ENCODE measurements at places on chromosomes 6 and 20.

DNA sequence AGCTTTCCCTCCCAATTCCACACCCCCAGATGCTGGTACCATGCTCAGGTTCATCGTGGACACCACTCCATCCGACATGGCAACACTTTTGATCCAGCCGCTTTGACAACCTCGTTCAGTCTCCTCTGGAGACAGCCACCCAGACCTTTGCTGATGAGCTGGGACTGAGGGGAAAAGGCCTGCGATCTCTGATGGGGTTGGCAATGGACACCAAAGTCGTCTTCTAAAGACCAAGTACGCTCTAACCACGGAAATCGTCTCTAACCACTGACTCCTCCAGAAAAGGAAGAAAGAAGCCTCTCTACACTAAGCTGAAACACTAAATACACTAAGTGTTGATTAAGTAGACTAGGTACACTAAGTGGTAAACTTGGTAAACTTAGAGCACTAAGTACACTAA, 26.1 kb upstream of the HLA-E start:
- no peak for DNase-seq

- DNase-seq = no peak
Measured at GRCh38 chr20:22617160-22617559, 32.8 kb upstream of the FOXA2 start.

- DNase-seq = no peak
Measured at GRCh38 chr20:9388160-9388812, 126.1 kb upstream of the LAMP5 start.

- no peak for DNase-seq
Measured at GRCh38 chr6:31007694-31008093, 2.6 kb upstream of the MUC22 start.

DNA sequence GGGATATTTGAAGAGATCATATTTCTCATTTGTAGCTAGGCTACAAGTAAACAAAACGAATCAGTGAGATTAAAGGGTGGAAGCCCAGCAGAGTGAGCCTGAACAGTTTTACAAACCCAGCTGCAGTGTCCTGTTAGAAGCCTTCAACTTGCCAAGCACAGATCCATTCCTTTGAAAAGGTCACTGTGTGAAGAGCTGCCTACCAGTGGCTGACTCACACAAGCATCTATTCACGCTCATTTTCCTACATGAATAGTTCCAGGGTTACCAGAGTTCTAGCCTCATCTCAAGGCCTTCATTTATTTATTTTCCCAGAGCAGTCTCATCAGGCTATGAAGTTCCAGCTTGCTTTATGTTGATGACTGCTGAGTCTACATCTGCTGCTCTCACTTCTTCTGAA, 25.7 kb upstream of the MLIP start:
- DNase-seq = no peak

- DNase-seq = no peak
Measured at GRCh38 chr6:90285611-90286381, 10.8 kb downstream of the BACH2 start.

DNA sequence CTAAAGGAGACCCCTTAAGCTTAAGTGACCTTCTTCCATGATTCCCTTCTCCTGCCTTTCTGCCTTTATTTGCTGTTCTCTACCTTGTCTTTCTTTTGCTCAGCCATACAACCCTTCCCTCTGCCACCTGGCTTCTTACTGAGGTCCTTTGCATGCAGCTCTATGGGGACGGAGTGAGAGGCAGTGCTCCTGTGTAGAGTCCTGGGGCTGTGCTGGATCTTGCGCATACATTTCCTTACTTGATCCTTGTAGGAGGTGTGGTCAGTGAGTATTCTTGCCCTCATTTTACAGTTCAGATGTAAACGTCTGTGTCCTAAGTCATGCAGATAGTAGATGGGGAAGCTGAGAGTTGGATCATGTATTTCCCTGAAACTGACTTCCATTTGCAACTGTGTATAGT, 5.7 kb downstream of the SASH1 start:
- DNase-seq = no peak

- no peak for DNase-seq
Measured at GRCh38 chr6:16391451-16391912, 153.1 kb downstream of the GMPR start.

GRCh38 chr6:1296542-1296941, 15.4 kb upstream of the FOXQ1 start:
- DNase-seq = no peak

GRCh38 chr6:45609141-45609638, 231.5 kb upstream of the SUPT3H start:
- no peak for DNase-seq

DNA sequence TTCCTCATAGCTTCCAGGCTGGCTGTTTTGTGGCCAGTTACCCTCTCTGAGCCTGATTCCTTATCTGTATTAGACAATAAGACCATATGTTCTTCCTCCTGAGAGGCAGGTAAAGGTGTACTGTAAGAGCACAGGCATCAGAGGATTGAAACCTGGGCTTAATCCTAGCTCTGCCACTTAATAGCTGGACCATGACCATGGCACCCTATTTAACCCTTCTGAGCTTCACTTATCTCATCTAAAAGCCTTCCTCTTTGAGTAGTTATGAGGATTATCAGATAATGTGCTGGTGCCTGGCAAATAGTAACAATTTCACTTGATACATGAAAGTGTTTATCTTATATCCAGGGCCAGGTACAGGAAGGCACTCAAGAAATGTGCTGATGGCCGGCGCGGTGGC, 34.9 kb downstream of the BCL2L1 start:
- no peak for DNase-seq

DNA sequence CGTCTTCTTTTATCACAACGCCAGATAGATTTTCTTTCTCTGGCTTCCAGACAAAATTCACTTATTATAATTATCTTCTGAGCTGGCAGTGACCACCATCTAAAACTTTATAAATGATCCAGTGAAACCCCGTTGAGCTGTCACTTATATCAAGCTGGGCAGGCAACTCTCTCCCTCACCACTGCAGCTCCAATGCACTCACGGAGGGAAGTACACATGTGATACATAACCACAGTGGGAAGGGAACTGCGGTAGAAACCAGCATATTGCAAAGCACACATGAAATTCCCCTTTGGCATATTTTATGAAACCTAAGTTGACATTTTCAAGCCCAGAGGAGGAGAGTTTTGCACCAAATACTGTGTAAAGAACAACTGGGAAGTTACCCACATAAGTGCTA, 536.9 kb downstream of the HACE1 start:
- DNase-seq = no peak

DNA sequence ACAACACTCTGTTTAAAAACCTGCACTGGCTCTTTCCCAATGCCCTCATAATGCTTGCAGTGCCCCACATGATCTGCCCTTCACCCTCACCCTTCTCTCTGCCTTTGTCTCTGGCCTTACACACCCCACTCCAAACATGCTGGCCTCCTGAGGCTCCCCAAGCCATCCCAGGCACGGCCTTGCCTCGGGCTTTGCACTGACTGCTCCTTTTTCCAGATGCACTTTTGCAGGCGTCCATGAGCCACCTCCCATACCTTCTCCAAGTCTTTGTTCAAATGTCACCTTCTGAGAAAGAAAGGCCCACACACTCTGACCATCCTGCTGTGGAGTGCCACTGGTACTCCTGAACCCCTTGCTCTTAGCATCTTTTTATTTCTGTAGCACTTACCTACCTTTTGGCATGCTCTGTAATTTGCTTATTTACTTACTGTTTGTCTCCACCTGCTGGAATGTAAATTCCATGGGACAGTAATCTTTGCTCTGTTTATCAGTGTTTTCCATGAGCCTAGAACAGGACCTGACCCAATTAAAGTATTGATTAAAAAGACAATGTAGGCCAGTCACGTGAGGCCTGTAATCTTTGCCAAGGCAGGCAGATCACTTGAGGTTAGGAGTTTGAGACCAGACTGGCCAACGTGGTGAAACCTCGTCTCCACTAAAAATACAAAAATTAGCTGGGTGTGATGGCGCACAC, 30.7 kb downstream of the GFRA4 start:
- DNase-seq = no peak

DNA sequence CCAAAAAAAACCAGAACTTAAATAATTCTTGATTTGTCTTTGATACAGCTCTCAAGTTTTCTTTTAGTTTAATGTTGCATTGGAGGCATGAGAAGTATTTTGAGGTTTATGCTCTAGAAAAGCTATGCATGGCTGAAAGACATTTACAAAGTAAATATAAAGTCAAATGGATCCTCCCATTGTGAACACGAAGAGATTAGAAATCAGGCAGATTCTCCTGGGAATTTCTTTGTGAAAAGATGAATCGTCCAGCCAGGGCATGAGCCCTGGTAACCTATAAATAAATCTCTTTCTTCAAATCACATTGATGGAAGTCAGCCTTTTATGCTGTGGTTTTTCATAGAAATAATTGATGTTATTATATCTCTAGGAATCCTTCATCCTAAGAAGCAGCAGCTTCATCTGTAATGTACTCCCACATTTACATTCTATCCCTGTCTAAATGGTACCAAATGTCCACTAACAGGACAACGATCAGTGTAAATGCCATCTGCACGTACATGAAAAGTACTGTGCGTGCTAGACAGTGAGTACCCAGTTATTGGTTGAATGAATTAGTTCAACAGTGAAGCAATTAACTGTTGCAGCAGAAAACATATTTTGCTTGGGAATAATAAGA, 143.6 kb downstream of the ALDH8A1 start:
- DNase-seq = no peak

GRCh38 chr20:35269055-35269781, 8.7 kb downstream of the MMP24OS start:
- DNase-seq = peak; percentile 87

GRCh38 chr6:26457806-26458688, at the start of gene BTN2A1:
Gene BTN2A1 (plus strand): TSS chr6:26457955. CDS start chr6:26458637, 682 bp downstream.
- peak; percentile 49 for DNase-seq

DNA sequence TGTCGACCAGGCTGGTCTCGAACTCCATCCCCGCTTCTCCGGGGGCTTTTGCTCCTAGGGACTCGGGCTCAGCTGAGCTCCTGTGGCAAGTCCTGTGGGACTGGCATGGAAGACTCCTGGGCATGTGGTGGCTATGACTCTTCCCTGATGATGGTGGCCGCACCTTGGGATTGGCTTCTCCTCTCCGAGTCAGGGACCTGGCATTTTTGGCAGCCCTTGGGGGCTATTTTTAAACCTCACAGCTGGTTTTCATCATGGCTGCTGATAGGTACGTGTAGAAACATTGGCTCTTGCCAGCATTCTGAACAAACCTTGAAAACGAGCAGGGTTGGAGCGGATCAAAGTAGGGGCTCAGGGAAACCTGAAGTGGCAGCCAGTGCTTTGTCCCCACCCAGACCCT, 54.1 kb downstream of the RBM38 start:
- no peak for DNase-seq

DNA sequence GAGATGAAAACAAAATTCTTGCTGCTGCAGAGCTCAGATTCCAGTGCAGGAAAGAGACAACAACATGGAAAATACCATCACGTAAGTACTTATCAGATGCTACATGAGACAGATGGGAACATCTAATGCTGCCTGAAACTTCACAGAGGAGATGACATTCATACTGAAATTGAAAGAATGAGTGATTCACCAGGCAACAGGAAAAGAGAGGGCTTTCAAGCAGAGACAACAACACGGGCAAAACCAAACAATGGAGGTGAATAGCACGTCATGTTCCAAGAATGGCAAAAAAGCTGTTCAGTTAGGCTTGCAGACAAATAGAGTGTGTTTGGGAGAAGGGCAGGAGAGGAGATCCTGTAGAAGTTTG, 39.3 kb downstream of the GTF2H5 start:
- DNase-seq = no peak

GRCh38 chr20:24948939-24949679, at the start of gene CST7:
Gene CST7 (plus strand): TSS chr20:24949269. CDS start chr20:24949506, 237 bp downstream.
- no peak for DNase-seq

GRCh38 chr6:31636698-31637596, 15.5 kb downstream of the BAG6 start:
- DNase-seq = no peak

DNA sequence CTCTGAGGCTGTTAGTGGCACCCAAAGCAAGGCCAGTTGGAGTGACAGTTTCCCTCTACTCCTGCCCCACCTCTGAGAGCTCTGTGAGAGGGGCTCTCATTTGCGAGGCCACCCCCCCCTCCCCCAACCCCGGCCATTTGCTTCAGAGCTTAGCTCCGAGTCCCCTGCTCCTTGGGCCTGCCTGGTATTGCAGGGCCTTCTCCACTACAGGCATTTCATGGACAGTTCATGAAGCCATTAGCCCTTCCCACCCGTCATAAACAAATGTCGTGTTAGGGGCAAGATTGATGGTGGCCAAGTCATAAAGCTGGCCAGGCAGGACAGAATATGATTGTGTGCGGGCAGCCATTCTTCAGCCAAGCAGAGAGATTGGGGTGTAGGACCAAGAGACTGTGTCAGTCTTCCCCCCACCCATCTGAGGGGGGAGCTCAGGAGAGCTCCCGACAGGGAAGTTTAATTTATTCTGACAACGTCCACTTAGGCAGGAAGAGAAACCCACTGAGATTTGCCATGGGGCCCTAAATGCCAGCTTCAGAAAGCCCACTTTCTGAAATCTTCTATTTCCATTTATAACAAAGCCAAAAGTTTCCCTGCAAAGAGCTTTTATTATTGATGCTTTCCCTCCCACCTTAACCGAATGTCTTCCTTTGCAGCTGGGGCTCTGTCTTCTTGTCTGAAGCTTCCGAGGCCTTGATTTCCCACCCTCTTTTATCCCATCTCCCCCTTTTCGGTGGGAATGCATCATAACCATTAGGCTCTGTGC, 7.2 kb downstream of the FOXC1 start:
- DNase-seq = no peak

- DNase-seq = peak; percentile 42
Measured at GRCh38 chr20:17533396-17533795, 2.2 kb upstream of the BFSP1 start.

GRCh38 chr20:4427940-4428586, 293.6 kb upstream of the PRND start:
- DNase-seq = no peak

DNA sequence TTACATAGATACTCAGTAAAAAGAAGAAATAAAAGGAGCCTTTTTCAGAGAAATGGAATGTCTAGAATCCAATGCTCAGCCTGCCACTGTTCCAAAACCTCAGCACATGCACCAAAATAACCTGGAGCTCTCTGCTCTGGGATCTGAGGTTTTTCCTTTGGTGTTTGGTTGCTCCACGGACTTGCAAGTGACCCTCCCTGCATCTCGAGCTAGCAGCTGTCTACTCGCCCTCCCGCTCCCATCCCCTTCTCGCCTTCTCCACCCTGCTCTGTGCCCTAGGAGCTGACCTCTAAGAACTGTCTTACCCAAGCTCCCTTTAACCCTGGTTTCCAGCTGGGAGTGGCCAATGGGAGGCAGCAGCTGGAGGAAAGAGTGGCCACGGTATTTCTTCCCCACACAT, 35.1 kb upstream of the FAM210B start:
- no peak for DNase-seq
